Left lobe of liver (tissue), 2 donors: ENCODE measurements at places on chromosomes 2 and 18. TPM values are rescaled to one million over a fixed set of nuclear protein-coding genes. Genes with fewer than 3 reads are reported as not detected.

GRCh38 chr2:217956586-217957457 lies 46.0 kb downstream of the TNS1 start:
- no peak for DNase-seq

GRCh38 chr2:108820482-108820881 lies 33.9 kb downstream of the CCDC138 start:
- no peak for DNase-seq

GRCh38 chr2:212181646-212182045 lies 357.0 kb downstream of the ERBB4 start:
- DNase-seq = no peak

DNA sequence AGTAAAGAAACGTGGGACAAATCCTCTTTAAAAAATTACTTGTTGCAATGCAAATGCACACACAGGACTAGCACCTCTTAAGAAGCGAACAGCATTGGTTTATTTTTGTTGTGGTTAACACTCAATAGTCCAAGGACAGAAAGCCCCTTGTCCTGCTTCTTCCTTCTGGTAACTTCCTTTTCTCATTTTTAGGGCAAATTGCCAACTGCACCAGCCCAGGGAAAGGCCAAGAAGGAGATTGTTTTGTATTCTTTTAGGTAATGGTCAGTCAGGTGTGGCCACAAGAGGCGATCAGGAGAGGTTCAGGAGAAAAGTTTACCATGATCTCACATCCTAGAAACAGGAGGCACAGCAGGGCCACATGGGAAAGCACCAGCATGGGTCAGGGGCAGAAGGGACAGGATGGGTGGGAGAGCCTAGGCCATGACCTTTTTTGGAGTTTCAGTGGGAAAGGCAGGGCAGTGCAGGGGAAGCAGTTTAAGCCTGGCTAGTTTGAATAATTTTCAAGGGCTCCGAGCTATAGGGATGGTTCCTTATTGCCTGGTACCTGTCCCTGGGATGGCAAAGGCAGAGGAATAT lies 73.0 kb downstream of the CHRNA1 start:
- no peak for DNase-seq

DNA sequence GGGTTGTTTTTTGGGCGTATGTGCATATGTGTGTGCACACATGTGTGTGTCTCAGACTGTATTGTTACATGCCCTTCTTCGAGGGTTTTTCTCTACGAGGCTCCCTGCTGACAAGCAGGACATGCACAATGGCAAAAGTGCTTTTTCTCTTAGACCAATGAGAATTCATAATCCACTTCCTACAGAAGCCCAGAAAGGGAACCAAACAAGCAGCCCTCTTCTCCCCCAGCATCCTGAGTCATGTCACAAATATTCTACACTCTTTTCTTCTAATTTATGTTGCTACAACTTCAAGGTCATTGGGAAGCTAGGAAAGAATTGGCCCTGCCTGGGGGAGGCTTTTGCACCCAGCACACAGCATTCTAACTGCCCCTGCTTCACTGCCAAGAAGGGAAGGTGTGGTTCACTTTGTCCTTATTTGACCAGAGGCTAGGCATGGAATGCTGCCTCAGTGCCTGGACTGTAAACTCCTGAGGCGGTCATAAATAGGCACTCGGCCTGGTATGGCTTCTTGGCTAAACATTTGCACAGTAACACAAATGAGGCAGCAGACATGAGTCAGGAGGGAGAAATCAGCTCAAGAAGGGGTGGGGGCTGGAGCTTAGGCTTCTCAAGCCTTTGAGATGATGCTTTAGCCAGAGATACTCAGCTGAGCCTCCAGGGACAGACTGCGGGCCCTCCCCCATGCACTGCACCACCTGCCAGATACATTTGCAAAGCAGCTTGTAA lies 92.7 kb upstream of the KLF7 start:
- no peak for DNase-seq

GRCh38 chr18:9333441-9334328 lies 888 bp upstream of the TWSG1 start:
- DNase-seq = no peak

Gene GPR75
- total RNA-seq = 1.6 TPM

Gene NOL4
- 2.8 TPM for total RNA-seq

Gene PSMA8
- not detected for total RNA-seq
